Fibroblast of skin of left biceps (primary cell): ENCODE measurements at places on chromosomes 3 and 15.

DNA sequence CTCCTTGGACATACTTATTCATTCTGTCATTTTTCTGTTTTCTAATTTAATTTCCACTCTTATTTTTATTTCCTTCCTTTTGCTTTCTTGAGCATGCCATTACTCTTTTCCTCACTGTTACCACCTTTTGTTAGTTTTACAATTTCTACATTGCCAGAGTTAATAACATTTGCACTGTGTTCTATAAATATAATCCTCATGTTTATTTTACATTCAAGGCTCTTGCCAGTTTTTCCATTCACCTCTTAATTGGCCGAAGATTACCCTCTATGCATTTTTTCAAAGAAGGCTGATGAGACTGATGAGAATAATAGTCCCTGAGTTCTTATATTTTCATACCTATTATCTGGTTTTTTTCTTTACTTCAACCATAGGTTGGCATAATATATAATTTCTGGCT lies 10.5 kb downstream of the BTD start:
- no peak for DNase-seq

DNA sequence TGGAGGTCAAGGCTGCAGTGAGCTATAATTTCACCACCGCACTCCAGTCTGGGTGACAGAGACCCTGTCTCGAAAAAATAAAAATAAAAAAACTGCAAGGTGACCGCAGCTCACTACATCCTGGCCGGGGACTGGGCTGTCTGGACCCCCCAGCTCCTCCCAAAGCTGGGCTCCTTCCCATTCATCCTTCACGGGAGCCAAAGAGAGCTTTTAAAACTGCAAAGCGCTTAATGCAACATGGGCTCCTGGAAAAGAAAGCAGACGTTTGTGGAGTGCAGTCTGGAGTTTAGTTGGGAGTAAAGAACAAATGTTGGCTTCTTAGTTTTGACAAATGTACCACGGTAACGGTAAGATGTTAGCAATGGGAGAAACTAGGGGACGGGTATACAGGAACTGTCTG lies 12.1 kb downstream of the PLXND1 start:
- no peak for DNase-seq

GRCh38 chr3:27293939-27294338 lies 75.2 kb downstream of the NEK10 start:
- no peak for DNase-seq

GRCh38 chr15:70385711-70386110 lies 288.0 kb upstream of the TLE3 start:
- no peak for DNase-seq

DNA sequence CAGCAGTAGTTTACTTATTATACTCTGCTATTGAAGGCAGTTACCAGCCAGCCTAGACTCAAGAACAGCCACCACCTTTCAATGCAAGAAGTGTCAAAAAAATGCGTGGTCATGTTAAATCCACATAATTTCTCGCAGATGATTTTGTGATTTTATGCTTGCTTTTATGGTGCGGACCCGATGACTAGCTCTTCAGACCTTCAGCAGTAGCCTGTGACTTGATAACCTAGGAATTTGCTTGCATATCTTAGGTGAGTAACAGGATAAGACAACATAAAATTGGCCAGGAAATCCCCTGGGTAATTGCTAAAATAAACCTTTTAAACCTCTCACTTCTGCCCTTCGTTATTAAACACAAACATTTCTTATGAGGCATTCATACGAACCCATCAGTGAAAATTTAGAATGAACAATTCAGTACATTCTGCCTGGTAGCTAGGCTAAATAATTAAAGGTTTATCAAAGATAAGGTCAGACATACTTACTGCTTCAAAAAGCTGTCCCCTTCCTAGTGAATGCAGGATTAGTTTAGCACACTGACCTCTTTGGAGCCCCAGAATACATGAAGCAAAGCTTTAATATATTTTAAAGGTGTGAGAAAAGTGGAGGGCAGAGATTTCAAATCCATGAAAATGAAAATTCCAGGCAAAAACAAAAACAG lies 798.8 kb downstream of the OTOL1 start:
- peak; percentile 91 for DNase-seq

DNA sequence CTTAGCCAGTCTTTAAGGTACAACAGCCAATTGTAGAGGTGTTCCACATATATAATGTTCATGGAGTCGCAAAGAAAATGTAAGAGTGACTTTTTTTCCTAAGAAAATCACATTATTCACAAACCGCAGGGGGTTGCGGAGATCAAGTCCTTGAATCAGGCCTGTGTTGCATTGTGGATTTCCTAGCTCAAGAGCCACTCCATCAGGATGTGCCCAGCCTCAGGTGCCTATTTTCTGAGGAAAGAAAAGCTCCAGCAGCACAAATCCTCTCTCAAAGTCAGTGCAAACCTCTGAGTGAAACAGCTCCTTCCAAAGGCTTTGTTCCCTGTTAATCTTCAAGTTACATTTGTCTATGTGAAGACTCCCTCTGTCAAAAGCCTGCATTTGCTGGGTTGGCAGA lies 349.4 kb downstream of the CLSTN2 start:
- DNase-seq = no peak

DNA sequence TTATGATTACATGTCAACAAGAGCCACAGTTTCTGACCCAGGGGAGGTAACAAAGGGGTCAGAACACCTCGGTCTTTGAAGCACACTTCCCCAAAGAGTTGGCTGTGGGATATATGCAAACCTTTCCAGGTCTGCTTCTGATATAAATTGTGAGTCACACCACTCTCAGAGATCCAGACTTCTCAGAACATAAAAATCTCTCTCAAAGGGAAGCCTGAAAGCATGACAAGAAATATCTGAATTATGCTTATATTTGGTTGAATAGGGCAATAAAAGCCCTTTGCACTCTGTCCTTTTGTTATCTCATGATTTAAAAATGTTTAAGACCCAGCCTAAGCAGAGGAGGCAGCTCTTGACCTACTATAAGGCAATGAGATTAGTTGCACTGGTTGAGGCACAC lies 56.8 kb downstream of the MYH15 start:
- DNase-seq = no peak

GRCh38 chr15:50840520-50840919 lies 68.0 kb upstream of the AP4E1 start:
- no peak for DNase-seq

- DNase-seq = no peak
Measured at GRCh38 chr3:108021131-108021530, 69.7 kb downstream of the CD47 start.

- no peak for DNase-seq
Measured at GRCh38 chr3:190040145-190040544, 80.6 kb downstream of the P3H2 start.

DNA sequence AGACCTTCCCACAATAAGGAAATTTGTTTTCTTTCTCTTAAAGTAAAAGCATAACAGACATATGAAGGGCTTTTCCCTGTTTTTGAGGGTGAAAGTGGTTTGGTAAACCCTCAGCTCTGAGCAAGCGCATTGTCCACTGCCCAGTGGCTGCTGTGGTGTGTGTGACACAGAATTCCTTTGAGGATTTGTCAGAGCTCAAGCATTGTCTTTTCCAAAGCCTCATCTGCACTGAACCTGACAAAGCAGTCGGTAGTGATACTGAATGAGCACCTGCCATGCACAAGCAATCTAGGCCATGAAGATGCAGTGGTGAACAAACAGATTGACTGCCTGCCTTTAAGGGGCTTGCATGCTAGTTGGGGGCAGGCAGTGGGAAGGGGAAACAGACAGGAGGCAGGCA lies 128.3 kb downstream of the PLCL2 start:
- no peak for DNase-seq

DNA sequence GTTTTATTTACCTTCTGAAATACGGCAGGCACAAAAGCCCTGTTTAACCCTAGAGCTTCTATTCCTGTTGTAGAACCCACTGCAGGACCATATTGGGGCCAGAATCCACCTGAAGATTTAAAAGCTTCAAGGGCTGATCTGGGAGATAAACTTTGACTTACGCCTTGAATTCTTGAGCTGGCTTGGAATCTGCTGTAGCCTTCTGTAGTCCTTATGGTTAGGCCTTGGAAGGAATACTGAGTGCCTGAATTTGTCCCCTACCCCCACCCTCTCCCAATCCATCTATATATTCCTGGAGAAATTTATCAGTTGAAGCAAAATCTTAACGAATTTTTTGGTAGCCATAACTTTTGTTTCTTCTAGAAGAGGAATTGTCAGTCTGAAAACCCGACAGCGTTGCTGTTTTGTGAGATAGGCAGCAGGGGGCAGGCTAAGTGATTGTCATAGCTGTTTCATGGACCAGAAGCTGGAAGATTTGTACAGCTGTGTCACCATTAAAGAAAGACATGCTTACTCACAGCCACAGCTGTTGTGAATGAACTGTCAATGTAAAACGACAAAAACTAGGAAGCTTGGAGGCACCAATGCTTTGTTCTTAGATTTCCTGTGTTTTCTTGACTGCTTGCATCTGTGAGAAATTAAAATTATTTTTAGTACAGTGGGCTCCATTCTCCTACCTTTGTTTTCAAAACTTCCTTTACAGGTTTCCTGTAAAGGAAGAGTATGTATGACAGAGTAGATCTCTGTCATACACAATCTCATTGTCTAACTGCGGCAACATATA lies 12.8 kb downstream of the LXN start:
- peak; percentile 30 for DNase-seq

GRCh38 chr15:71748293-71748718 lies 62.0 kb upstream of the NR2E3 start:
- no peak for DNase-seq

- peak; percentile 81 for DNase-seq
Measured at GRCh38 chr3:25427942-25428788, at the start of gene RARB. RARB (plus strand) TSS chr3:25428263; CDS start chr3:25428732, 469 bp downstream.

GRCh38 chr3:178131801-178132200 lies 404.4 kb upstream of the KCNMB2 start:
- DNase-seq = no peak
